ENCODE measurements at places on chromosomes 16 and 17.

DNA sequence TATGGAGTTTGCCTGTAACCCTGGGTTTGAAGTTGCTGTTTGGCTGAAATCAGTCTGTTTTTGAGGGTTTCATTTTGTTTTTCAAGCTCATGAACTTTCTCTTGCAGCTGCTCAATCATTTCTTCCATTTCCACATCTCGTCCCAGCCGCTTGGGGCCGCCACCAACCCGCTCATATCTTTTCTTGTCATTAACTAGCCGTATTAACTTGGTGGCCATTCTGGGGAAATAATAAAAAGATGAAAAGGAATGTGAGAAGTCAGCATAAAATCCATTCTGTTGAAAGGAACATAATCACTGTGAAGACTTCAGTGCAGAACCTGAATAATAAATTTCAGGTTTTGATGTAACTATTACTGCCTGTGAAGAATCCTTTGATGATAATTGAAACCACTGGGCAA lies 11.5 kb downstream of the RPGRIP1L start:
- no peak for DNase-seq

- peak; percentile 23 for DNase-seq
Observed at GRCh38 chr17:63270610-63271009, 175.5 kb downstream of the CYB561 start.

- no peak for DNase-seq
Observed at GRCh38 chr17:49723423-49723822, 15.7 kb upstream of the SLC35B1 start.

DNA sequence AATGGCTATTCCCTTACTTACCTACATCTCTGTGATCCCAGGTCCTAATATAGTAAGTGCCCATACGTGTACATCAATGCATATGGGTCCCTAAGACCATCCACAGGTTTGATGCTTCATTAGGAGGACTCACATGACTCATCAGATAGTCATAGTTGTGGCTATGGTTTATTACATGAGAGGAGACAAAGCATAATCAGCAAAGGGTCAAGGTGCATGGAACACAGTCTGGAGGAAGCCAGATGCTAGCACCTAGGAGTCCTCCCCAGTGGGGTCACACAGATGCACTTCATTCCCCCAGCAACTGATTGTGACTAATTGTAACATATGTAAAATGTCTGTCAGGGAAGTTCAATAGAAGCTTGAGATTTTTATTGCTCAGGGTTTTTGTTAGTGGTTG lies 42.8 kb downstream of the PHKB start:
- DNase-seq, result peak; percentile 1

DNA sequence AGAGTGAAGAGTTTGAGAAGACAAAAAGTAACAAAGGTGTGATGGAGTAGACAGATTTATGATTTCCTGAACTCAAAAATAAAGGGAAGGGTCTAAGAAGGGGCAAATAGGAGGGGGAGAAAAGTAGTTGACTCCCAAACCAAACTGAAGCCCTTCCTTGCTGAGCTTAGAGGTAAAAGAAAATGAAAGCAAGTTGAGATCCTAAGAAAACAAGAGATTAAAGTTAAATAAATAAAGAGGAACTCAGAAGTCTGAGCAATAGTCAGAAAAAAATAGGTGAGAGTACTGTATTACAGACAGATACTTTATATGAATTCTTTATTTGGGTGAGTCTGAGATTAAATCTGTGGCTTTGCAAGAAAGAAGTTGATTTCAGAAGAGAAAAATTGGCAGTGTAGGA lies 3.3 kb upstream of the PSMD12 start:
- no peak for DNase-seq

DNA sequence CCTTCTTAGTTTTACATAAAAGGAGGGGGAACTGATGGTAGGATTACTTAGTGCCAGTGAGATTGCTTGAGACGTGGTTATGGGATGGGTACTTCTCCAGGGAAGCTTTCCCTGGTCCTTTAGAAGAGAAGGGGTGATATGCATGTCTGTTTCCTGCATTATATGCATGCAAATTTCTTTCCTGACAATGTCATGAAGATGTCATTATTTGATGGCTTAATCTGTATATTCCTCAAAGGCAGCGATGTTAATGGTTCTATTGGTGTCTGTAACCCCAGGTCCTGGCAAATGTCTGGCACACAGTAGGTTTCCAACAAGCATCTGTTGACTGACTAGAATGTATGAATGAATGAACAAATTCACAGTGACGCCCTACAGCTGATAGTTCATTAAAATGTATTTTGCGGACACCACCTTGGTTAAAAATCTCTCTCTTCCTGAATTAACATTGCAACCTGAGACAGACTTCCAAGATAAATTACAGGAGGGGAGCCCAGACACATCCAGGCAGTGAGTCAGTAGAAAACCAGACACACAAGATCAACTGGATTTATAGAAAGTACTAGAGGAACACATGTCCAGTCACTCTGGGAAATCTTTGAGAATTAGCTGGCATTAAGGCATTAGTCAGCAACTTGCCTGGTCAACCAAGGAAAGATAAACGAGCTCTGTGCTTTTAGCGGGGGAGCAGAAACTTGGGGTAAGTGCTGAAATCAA lies 293.4 kb downstream of the XYLT1 start:
- DNase-seq, result no peak

- no peak for DNase-seq
Observed at GRCh38 chr17:39651923-39652586, 13.1 kb upstream of the TCAP start.

GRCh38 chr16:3514621-3515020 lies 13.8 kb downstream of the CLUAP1 start:
- no peak for DNase-seq

All from NCI-H226 (cell line).